ENCODE measurements at places on chromosomes 3 and 15. TPM values are rescaled to one million over a fixed set of nuclear protein-coding genes. Genes with fewer than 3 reads are reported as not detected.

DNA sequence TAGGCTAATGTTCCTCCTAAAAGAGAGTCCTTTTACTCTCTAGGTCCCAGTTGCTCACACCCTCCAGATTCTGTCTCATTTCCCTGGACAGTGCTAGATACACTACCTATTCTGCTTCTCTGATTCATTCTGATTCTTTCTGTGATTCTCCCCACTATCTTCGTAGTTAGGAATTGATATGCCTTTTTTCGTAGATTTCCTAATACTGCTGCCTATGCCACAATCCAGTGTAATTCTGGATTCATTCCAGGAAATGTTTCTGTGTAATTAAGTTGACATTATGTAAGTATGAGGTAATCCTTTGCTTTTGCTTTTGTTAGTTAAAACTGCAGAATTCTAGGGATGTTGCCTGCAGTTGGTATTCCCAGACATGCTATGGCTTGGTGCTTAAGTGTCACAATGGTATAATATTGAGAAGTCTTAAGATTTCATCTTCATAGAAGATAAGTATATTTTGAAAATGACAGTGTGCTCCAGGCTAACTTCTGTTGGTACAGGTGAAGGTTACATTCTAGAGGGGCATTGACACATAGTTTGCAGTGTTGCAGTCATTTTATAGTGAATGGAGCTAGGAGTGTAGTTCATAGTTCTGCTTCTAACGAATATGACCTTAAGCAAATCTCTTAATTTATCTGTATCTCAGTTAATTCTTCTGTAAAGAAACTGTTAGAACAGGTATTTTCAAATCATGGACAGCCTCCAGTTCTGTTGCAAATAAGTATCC is 54.3 kb downstream of the RIOX2 start:
- H3K36me3 ChIP-seq = no peaks in the 10 kb centered on the region
- H3K4me1 ChIP-seq = no peaks in the 10 kb centered on the region
- no peak for DNase-seq
- H3K27ac ChIP-seq = no peak overlapping the region
- H3K27me3 ChIP-seq = no peaks in the 10 kb centered on the region

GRCh38 chr3:10463533-10464434 is 41.6 kb downstream of the ATP2B2 start:
- DNase-seq = no peak
- no peak overlapping the region for H3K27ac ChIP-seq
- H3K27me3 ChIP-seq = peaks cover 1% of the 10 kb centered on the region
- H3K4me1 ChIP-seq = no peaks in the 10 kb centered on the region

DNA sequence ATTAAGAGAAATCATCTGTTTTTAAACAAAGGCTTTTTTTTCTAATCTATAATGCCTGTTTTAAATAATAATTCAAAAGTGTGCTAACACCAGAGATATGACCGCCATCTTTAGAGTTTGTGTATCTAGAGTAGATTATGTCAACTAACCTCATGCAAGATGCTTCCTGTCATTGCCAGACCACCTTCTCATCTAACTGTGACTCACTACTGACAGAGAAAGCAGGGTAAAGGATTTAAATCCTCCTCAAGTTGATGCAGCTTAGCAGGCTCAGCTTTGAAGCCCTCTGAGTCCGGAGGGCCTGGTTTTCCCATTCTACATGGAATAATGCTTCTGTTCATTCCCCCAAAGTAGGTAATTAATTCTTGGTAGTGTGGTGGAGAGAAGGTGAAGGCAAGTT is 108.5 kb downstream of the ECT2 start:
- DNase-seq = no peak
- no peak overlapping the region for H3K4me3 ChIP-seq
- H3K27ac ChIP-seq = no peak overlapping the region
- peaks cover 2% of the 10 kb centered on the region for H3K27me3 ChIP-seq
- no peaks in the 10 kb centered on the region for H3K4me1 ChIP-seq
- no peaks in the 10 kb centered on the region for H3K36me3 ChIP-seq

DNA sequence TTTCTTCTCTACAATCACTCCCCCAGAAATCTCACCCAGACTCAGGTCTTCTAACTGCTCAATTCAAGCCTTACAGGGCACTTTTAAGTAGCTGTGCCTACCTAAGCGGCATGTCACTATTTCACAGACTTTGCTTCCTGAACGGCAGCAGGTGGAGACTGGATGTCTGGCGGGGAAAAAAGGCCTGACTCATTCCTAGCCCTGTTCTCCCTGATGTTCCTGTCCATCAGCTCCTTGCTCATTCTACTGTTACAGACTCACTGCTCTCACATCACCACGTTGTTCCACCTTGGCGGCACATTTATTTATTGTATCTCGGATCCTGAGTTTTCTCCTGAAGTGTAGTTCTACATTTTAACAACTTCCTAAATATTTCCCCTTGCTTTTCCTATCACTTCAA is 52.6 kb upstream of the ATP11B start:
- no peak for DNase-seq
- H3K4me1 ChIP-seq = no peaks in the 10 kb centered on the region
- H3K36me3 ChIP-seq = no peaks in the 10 kb centered on the region
- no peak overlapping the region for H3K27ac ChIP-seq

RPUSD3 gene
- total RNA-seq = 44.9 TPM

METTL6 gene
- 14.4 TPM for total RNA-seq

- no peak for DNase-seq
- no peak overlapping the region for H3K27ac ChIP-seq
- no peaks in the 10 kb centered on the region for H3K27me3 ChIP-seq
- H3K4me3 ChIP-seq = no peak overlapping the region
- H3K36me3 ChIP-seq = no peaks in the 10 kb centered on the region
- H3K4me1 ChIP-seq = no peaks in the 10 kb centered on the region
Measured at GRCh38 chr3:165459924-165460835, 264.0 kb upstream of the SLITRK3 start.

DNA sequence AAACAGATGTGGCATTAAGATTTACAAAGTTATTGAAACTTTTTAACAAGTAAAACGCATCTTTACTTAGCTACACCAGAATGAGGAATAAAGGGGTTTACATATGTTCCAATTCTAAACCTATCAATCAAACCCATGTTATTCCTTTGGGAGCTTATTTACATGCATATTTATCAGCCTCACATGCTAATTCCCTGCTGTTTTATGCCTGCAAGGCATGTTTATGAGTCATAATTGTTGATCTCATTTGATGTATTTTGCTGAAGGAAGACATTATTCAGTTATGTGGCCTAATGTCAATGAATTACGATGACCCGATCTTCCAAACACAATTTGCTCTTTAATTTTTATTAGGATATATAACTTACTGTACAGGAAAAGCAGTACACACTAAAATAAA is 272.9 kb downstream of the TBC1D5 start:
- H3K27ac ChIP-seq = no peak overlapping the region
- no peak for DNase-seq
- no peaks in the 10 kb centered on the region for H3K36me3 ChIP-seq
- no peaks in the 10 kb centered on the region for H3K27me3 ChIP-seq
- no peaks in the 10 kb centered on the region for H3K4me1 ChIP-seq

GRCh38 chr15:64247906-64248541 is 85.2 kb upstream of the PPIB start:
- no peaks in the 10 kb centered on the region for H3K36me3 ChIP-seq
- H3K27me3 ChIP-seq = no peaks in the 10 kb centered on the region
- DNase-seq = peak; percentile 75
- H3K27ac ChIP-seq = no peak overlapping the region
- H3K4me1 ChIP-seq = peaks cover 23% of the 10 kb centered on the region
- no peak overlapping the region for H3K4me3 ChIP-seq

- peaks cover 2% of the 10 kb centered on the region for H3K4me1 ChIP-seq
- H3K4me3 ChIP-seq = no peak overlapping the region
- no peaks in the 10 kb centered on the region for H3K27me3 ChIP-seq
- H3K36me3 ChIP-seq = no peaks in the 10 kb centered on the region
- DNase-seq = no peak
- no peak overlapping the region for H3K27ac ChIP-seq
Measured at GRCh38 chr15:39448409-39448808, 132.5 kb upstream of the THBS1 start.

DNA sequence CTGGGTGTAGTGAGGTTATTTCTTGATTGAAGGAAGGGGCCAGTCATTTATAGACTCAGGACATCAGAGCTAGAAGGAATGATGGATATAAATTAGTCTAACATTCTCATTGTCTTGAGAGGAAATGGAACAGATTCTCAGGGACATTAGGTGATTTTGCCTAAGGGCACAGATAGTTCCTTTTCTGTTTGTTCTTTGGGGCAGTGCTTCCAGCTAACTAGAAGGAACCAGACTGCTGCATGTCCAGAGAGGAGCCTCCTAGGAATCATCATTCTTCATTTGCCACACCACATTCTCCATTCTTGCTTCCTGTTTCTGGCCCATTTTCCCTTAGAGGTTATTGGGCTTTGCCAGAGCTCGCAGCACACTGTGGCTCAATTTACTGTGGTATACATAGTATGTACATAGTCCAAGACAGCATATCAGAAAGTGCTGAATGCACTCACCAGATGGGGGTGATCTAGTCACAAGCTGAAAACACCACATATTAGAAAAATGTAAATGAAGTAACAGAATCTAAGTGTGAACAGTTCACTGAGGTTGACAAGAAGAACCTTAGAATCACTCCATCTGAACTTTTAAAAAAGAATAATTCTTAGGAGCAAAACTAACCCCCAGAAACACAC is 62.7 kb upstream of the MYZAP start:
- no peak overlapping the region for H3K4me3 ChIP-seq
- no peak for DNase-seq
- no peaks in the 10 kb centered on the region for H3K36me3 ChIP-seq
- H3K27me3 ChIP-seq = no peaks in the 10 kb centered on the region
- H3K27ac ChIP-seq = no peak overlapping the region

DNA sequence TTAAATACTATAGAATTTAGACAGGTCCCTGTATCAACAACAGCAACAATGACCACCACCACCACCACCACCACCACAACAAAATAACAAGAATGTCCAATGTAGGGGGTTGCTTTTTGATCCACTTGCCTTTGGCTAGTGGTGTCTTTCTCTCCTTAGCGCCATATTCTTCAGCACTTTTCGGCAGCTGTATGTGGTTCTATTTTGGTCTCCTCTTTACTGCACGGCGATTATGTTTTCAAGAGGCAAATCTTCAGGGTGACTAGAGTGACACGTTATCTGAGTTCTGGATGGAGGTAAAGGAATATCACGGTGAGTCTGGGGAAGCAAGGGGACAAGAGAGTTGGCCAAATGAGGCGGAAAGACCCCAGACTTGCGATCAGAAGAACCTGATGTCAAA is 56.1 kb downstream of the ST6GAL1 start:
- no peaks in the 10 kb centered on the region for H3K36me3 ChIP-seq
- H3K27ac ChIP-seq = peak overlapping the region; percentile 82
- H3K27me3 ChIP-seq = no peaks in the 10 kb centered on the region
- no peak for DNase-seq
- peaks cover 49% of the 10 kb centered on the region for H3K4me1 ChIP-seq
- no peak overlapping the region for H3K4me3 ChIP-seq

DNA sequence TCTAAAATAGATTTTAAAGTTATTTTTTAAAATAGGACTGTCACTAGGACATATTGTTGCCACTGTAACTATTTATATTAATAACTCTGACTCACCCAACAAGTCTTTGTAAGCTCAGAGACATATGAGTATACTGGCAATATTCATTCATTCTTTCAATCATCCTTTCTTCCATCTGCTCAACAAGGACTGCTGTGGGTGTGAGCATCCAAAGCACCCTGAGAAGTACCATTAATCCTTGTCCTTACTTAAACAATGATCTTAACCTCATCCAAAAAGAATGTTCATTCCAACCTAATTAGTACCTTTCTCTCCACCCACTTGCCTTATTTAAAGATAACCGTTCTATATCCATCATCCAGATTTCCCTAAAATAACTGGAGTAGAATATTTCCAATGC is 94.2 kb upstream of the PPP2R3A start:
- DNase-seq = no peak
- H3K27ac ChIP-seq = no peak overlapping the region
- H3K36me3 ChIP-seq = no peaks in the 10 kb centered on the region
- H3K27me3 ChIP-seq = no peaks in the 10 kb centered on the region

DNA sequence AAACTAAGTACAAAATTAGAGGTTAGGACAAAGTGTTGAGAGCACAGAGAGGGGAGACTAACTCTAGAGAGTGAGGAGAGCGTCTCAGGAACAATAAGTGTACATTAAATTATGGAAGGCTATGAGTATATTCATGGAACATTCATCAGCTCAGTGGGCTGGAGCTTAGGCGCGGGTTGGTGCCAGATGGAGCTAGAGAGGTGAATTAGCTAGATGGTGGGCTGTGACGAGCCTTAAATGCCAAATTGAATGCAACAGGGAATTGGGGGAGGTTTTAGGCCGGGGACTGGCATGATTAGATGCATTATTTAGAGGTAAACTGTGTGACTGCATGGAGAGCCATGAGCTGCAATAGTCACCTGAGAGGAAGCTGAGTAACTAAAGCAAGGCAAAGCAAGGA is 97.1 kb downstream of the TMEM108 start:
- H3K27ac ChIP-seq = no peak overlapping the region

DNA sequence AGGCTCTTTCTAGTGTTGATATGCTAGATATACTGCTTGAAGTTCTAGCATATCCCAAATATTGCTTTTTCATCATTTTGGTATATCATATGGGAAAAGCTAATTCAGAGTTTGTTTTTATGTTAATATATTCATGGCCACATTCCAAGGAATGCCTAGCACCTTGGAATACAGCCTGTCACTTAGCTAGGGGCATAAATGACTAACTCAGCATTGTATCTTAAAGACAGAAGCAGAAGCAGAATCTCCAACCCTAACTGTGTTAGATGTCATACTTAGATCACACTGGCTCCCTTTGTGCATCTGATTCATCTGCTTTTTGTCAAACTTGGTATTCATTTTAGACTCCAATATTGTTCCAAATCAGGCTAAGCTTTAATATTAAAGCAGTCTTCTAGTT is 130.8 kb upstream of the TSPAN3 start:
- H3K27ac ChIP-seq = no peak overlapping the region
- DNase-seq = no peak
- no peaks in the 10 kb centered on the region for H3K4me1 ChIP-seq
- H3K36me3 ChIP-seq = no peaks in the 10 kb centered on the region

DNA sequence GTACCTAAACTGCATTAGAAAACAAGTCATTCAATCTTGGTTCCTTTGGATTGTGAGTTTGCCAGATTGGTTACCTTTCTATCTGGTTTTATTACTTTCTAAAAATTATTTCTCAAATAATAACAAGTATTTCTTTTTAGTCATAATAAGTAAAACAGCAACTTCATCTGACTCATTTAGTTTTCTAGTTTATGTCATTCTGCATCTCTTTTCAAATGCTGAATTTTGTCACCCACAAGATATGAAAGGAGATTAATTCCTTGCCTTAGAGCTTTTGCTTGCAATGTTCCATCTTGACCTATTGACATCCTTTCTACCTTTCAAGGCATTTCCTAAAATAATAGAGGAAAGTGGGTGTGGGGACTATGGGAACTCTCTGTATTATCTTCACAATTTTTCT is 253.6 kb upstream of the PEX5L start:
- no peaks in the 10 kb centered on the region for H3K4me1 ChIP-seq
- DNase-seq = no peak
- no peaks in the 10 kb centered on the region for H3K36me3 ChIP-seq
- H3K27ac ChIP-seq = no peak overlapping the region
- H3K4me3 ChIP-seq = no peak overlapping the region
- no peaks in the 10 kb centered on the region for H3K27me3 ChIP-seq
